Activated naive CD4-positive, alpha-beta T cell treated with anti-CD3 and anti-CD28 coated beads, Interleukin-2, amount 50 U/mL, for 16 hours (primary cell): ENCODE measurements at places on chromosomes 7 and 10.
A peak's percentile ranks its signal among the peaks of the same experiment; 100 is the strongest.

- no peak for DNase-seq
Measured at GRCh38 chr7:114889646-114890285, 32.1 kb upstream of the MDFIC start.

- DNase-seq, result no peak
Measured at GRCh38 chr7:115034515-115034914, 112.6 kb downstream of the MDFIC start.

- DNase-seq, result no peak
Measured at GRCh38 chr10:33249659-33250345, 84.7 kb downstream of the NRP1 start.

DNA sequence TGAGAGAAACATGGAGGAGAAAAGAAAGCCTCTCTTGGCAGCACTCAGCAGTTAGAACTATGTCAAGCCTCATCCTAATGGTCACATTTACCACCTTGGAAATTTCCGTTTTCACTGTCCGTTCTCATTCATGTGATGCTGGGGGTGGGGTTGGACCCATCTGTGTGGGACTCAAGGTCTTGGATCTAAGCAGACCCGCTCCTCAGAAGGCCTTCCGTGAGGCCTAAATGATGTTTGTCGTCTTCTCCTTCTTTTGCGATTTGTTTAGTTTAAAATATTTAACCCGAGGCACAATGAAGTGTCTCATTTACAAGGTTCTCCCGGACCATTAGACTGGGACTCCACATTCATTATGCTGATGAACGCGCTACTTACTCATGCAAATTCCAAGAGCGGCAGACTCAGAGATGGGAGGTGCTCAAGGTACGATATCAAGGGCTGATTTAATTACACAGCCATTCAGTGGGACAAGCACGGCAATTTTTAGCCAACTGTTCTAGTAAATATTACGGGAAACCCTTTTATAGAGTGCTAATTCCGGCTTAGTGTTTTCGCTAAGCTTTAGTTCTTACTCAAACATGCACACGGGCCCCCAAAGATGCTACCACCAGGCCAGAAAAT is 109.1 kb upstream of the EFCAB10 start:
- DNase-seq, result no peak

DNA sequence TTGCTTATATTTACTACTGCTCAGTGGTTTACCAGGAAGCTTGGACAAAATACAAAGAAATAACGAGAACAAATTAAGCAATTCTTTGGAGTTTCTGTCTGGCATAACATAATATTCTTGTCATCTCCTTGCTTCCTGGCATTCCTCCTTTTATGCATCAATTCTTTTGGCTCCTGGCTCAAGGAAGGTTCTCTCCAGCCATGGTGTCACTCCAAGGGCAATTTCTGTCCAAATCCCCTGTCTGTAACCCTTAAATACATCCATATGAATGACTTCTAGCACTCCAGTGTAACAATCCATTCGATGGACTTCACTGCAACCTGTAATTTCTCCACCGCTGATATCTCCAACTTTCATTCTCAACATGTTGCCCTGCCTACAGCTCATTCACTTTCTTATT is 617.7 kb upstream of the ANKRD30A start:
- DNase-seq, result no peak

- no peak for DNase-seq
Measured at GRCh38 chr7:132336797-132337196, 239.5 kb downstream of the PLXNA4 start.

DNA sequence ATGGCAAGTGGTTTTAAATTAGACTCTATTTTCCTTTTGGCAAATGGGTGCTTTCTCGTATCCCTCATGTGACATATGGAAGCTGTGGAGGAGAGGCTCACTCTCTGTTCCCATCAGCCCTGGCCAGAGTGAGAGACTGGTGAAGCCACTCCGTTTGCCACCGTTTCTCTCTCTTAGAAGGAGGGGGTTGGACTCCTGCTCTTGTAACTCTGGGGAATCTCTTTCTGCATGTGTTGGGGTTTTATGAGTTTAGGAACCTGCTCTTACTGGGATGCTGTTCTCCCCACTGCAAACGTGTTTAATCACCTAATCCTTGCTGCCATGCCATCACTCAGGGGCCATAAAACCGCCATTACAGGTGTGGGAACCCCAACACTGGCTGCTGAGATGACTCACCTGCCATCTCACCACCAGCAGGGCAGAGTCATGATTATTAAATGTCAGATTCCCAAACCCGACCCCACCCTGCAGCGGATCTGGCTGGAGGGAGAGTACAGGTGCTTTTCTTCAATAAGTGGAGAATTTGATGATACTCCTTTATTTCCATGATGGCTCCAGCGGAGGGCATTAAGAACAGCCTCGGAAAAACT is 103.2 kb downstream of the ADCY1 start:
- DNase-seq, result no peak

DNA sequence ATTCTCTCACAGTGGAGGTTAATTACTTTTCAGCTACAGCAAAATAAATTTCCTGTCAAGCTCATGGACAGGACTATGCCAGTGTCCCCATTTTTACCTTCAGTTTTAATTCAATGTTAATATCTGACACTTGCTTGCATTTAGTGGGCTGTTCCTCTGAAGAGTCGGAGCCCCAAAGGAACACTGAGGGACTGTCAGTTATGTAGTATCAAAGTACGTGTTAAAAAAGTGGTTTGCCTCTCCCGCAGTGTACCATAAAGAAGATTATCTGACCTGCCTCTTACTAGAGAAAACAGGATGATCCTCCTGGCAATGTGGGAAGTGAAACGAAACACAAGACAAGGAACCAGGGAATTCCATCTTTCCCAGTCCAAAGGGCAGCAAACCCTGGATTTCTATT is 1010.9 kb upstream of the PHF14 start:
- DNase-seq, result no peak

GRCh38 chr10:35824704-35825103 is 182.6 kb upstream of the FZD8 start:
- no peak for DNase-seq

DNA sequence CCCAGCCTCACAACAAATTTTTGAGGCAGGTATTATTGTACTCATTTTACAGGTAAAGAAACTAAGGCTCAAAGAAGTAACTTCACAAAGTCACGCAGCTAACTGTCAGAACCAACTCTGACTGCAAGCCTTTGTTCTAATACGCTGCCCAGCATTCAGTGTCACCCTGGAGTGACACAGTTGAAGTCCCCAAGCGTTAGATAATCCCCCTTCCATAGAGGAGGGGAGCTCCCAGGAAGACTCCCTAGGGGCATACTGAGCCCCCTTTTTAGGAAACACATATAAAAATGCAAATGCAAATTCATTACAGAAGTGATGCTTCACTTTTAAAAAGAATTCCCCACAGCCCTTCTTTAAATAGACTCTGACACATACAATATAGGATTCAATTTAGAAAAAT is 101.0 kb upstream of the MACROH2A2 start:
- DNase-seq, result no peak

- no peak for DNase-seq
Measured at GRCh38 chr10:3173171-3173878, 743 bp upstream of the PITRM1 start.

DNA sequence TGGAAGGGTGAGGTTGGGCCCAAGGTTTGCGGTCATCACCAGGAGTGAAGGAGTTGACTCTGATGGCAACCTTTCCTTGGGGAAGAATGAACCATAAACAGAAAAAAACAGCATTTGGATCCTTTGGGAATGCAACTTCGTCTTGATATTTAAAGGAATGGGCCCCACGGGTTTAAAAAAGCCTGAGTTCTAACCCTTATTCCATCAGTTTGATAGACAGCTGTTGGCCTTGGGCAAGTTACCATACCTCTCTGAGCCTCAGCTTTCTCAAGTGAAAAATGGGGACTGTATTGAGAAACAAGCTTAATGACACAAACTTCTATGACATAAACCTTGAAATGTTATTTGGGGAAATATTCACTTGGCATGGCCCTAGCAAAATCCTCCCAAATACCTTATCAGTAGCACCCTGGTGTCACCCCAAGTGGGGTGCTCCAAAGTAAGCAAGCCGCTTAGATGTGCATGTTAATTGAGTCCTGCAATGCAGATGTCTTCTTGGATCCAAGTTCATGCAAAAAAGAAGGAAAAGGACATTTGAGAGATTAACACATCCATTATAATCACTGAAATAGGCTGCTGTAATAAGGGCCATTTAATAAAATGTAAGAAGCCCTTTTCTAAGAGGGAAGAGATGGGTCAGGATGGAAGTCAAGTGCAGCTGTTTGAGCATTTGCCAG is 13.8 kb downstream of the MXI1 start:
- DNase-seq, result no peak

- DNase-seq, result no peak
Measured at GRCh38 chr10:119665901-119666708, 14.9 kb downstream of the BAG3 start.

- no peak for DNase-seq
Measured at GRCh38 chr7:21603972-21604749, 61.3 kb downstream of the DNAH11 start.

- no peak for DNase-seq
Measured at GRCh38 chr7:80235334-80235733, 100.7 kb downstream of the GNAI1 start.

DNA sequence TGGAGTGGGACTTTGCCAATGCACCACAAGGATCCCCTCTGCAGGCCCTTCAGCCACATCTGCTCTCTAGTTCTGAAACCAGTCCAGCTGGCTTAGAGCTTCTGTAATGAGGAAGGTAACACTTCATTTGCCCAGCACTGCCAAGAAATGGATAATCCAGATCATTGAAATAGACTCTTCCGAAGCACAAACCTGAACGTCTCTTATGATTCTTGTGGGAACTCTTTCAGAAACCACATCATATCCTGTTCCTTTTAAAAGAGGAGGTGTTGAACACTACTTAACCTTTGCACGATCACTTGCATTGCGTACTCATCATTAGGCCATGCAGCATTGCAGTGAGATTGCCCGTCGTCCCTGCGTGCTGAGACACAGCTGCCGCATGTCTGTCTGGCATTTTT is 25.8 kb upstream of the PLPP4 start:
- no peak for DNase-seq

- no peak for DNase-seq
Measured at GRCh38 chr10:125096371-125096770, 64.0 kb downstream of the CTBP2 start.

DNA sequence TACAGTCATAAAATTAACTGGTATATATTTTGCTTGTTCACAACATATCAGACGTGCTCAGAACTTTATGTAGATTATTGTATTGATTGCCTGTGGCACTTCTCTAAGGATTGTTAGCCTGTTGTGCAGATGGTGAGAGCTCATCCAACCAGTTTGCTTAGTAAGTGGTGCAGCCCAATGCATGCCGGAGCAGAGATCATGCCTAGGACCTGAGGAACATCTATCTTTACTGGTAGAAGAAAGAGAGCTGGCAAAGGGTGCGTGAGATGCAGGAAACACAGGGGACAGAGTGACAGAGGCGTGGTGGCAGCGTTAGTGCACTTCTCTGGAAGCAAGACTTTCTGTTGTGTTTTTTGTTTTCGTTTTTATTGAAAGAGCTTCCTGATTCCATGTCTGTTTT is 35.9 kb downstream of the CCM2 start:
- no peak for DNase-seq

DNA sequence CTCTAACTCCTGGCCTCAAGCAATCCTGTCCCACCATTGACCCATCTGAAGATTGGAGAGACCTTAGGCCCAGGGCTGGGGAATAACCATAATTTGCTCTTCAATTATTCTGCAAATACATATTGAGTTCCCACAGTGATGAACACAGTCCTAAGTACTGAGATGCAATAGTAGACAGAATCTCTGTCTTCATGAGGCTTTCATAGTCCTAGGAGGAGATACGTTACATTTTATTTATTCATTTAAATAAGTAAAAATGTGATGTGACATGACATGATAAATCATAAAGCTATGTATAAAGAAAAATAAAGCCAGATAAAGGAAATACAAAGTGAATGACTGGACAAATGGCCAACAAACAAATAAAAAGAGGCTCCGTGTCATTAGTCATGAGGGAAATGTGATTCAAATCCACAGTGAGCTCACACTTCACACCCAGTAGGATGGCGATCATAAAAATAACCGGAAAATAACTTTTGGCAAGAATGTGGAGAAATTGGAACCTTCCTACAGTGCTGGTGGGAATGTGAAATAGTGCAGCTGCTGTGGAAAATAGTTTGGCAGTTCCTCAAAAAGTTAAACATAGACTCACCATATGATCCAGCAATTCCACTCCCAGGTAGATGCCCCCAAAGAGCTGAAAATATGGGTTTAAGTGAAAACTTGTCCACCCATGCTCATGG is 52.1 kb upstream of the JCAD start:
- no peak for DNase-seq

DNA sequence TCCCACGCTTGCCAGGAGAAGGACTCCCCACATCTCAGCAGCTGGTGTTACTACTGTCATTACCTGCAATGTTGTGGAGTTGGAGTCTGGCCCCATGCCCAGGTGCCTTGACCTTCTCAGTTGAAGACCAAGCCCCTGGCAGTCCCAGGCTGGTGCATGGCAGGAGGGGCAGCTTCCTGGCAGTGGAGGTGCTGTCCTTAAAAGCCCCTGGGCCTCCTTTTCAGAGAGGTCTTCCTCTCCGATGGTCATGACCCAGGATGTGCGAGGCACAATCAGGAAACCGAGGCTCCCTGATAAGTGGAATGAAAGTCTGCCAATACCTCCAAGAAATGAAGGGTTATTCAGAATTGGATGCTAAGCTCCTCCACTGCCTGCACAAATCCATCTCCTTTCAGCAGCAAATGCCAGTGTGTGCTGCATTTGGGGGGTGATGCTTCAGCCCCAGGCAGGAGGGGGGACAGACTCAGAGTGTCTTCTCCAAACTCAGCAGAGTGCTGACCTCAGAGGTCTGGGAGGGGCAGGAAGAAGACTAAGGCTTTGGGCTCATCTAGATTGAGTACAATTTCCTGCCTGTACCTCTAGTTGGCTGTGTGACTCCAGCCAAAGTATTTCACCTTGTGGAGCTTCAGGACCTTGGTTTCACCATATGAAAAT is 97.0 kb upstream of the DDC start:
- no peak for DNase-seq

DNA sequence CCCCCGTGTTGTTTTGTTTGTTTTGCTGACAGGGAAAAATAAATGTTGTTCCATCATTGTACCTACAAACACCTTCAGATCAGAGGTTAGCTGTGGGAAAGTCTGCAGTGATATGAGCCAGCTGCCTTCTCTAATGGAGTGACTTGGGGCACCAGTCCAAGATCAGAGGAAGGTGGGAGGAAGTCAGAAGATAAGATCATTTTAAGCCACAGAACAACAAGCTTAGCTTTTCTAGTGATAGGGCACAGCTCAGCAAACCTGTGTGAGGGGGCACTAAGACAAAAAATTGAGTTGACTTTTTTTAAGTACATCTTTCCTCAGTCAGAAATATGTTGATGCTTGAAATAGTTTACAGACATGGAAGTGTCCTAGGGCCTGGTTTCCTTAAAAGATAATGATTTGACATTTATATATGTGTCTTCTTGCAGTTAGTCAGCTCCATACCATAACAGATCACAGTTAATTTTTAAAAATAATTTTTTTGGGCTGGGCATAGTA is 240.3 kb upstream of the KAT6B start:
- DNase-seq, result peak; percentile 43

DNA sequence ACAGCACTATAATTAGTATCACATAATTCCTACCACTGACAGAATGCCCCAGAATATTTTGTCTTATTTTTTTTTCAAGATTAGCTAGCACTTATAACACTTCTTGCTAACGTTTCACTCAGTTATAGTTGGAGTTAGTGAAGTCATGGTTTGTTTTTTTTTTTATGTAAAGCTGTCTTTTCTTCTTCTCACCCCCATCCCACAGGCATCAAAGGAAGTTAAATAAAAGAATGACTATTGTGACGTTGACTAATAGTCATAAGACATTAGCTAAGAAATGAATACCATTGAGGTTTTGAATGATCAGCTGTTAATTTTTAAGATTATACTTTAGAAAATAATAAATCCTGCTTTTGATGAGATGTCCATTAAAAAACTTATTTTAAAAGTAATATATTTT is 498.3 kb downstream of the GFRA1 start:
- no peak for DNase-seq

GRCh38 chr7:5622746-5623145 is 158.7 kb downstream of the RNF216 start:
- DNase-seq, result no peak
